ENCODE measurements at places on chromosomes 2 and 18. TPM values are rescaled to one million over a fixed set of nuclear protein-coding genes. Genes with fewer than 3 reads are reported as not detected.

GRCh38 chr2:227536445-227536844 is 62.2 kb upstream of the SCYGR2 start:
- DNase-seq, result no peak

DNA sequence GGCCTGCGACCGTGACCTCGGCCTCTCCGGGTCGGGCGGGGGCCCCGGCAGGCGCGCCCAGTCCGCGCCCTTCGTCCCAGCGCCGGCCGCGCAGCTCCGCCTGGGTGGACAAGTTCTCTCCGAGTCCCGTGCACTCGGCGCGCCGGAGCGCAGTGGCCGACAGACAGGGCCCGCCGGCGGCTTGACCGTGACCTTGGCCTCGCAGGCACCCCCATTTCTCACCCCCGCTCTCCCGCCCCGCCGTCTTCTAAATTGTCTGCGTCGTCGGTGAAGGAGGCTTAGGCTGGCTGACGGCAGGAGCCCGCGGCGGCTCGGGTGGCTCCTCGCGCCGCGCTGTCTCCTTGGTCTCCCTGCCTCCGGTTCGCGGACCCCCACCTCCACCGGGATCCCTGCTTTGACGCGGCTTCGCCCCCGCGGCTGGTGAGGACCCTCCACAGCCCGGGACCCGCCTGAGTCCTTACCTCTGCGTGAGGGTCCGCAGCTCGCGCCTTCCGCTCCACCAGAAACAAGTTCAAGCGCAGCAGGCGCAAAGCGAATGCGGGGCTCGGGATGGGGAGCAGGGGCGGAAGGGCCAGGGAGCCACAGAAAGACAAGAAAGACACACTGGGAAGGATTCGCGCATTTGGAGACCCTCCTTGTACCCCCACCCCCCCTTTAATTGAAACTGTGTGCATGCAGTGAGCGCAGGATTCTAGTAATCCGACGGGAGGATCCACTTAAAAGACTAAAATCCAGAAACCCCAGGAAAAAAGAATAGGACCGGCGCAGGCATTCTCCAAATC is 4.0 kb downstream of the PTGR3 start:
- DNase-seq, result no peak

GRCh38 chr2:119453972-119454593 is 22.4 kb downstream of the TMEM37 start:
- no peak for DNase-seq

DNA sequence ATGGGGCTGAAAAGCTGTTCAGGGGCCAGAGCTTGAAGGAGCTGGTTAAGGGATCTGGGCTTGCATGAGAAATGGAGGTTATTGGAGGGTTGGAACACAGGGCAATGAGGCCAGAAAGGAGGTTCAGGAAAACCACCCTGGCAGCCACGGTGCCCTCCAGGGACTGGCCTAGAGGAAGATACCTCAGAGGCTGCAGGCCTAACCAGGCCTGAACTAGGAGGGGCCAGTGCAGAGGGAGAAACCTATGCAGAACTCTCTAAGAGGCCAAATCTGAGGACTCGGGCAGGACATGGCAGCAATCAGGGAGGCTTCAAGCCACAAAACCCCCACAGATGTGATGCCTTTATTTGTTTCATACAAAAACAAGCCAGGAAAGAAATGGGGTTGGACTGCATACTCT is 66.8 kb downstream of the BIN1 start:
- no peak for DNase-seq

DNA sequence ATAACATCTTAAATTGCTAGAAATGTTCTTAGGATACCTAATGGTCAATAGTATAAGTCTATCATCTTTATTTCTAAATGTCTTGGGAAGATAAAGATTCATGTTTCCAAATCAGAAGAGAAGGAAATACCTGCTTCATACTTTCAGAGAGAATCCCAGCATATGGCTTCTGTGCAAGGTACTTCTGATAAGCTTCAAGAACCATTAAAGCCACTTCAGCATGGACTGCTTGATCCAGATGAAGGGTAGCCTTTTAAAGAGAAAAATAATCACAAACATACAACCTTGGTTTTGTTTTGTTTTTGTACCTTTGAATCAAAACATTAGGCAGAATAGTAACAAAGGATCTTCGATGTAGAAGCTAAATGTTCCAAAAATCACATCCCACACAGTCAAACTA is 44.0 kb downstream of the EPG5 start:
- no peak for DNase-seq

- DNase-seq, result no peak
Measured at GRCh38 chr18:10398571-10398970, 55.9 kb upstream of the APCDD1 start.

VRK2 gene
- total RNA-seq, result 15.3 TPM

TCF4 gene
- 2.9 TPM for total RNA-seq
